A172 (cell line): ENCODE measurements at places on chromosomes 2 and 18. TPM values are rescaled to one million over a fixed set of nuclear protein-coding genes. Genes with fewer than 3 reads are reported as not detected.

Gene GNAL
- 1.6 and 3.5 TPM in 2 replicates for total RNA-seq

Gene CDK5R2
- total RNA-seq = 0.03 and 0.57 TPM in 2 replicates

Gene TEKT4
- total RNA-seq = not detected in 2 replicates

Gene DIPK1C
- total RNA-seq = 0.02 TPM in 1 of 2 replicates, not detected in the other

Gene TRIB2
- total RNA-seq = 2.0 and 8.3 TPM in 2 replicates

Gene ESPNL
- total RNA-seq = 0.29 TPM in 1 of 2 replicates, not detected in the other

Gene POTEJ
- total RNA-seq = not detected in 2 replicates

Gene GTF2A1L
- total RNA-seq = 0.62 TPM in 1 of 2 replicates, not detected in the other

GRCh38 chr2:182506606-182507005 lies 79.8 kb upstream of the PDE1A start:
- no peak for DNase-seq

DNA sequence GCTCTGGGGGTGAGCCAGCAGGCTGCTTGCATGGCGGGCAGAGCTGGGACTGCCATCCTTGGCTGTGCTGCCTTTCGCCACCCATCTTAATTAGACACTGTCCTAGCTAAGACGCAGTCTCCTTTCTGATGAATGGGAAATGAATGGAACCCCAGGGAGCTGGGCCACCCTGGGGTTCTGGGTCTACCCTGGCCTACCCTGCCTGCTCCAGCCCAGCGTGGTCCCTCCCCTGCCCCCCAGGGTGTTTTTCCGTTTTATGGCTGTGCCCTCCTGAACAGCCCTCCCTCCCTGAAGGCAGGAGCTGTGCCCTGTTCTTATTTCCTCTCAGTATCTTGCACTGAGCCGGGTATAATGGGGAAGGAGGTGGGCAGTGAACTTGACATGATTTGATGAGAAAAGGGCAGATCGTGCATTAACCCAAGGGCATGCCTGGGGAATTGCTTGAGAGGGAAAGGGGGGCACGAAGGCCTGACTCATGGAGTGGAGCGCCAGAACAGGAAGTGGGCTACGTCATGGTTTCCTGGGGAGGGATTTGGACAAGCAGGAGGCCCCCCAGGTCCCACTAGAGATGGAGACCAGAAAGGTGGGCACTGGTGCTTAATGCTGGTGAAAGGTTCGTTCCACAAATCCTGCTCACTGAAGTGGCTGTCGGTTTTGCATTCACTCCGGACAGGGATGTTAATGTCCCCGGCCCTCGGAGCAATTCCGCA lies 165.0 kb downstream of the KLHL29 start:
- DNase-seq = no peak

- no peak for DNase-seq
Measured at GRCh38 chr18:31354990-31355389, 21.6 kb upstream of the DSG4 start.

GRCh38 chr18:27645929-27646328 lies 460.8 kb upstream of the CHST9 start:
- DNase-seq = peak; percentile 20

DNA sequence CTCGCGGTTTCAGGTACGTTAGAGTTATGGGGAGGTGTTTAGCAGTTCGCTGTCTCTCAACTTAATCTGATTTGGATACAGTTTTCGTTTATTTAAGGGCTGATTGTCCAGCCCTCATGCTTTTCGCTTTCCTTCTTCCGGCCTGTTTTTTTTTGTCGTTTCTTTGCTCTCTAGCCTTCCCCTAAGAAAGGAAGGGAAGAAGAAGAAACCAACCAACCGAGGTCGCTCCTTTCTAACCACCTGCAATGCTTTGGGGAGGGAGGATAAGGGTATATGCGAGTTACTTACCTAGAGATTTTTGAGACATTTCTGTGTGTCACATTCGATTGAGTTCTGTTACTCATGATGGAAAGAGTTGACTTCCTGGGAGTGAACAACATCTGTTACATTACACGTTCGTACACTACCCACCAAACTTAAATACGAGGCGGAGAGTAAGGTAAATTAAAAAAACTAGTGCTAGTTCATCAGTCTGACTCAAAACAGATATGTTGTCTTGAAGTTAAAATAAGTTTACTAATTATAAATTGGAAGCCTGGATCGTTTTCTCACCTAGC lies 918 bp downstream of the EIF5B start:
- no peak for DNase-seq

DNA sequence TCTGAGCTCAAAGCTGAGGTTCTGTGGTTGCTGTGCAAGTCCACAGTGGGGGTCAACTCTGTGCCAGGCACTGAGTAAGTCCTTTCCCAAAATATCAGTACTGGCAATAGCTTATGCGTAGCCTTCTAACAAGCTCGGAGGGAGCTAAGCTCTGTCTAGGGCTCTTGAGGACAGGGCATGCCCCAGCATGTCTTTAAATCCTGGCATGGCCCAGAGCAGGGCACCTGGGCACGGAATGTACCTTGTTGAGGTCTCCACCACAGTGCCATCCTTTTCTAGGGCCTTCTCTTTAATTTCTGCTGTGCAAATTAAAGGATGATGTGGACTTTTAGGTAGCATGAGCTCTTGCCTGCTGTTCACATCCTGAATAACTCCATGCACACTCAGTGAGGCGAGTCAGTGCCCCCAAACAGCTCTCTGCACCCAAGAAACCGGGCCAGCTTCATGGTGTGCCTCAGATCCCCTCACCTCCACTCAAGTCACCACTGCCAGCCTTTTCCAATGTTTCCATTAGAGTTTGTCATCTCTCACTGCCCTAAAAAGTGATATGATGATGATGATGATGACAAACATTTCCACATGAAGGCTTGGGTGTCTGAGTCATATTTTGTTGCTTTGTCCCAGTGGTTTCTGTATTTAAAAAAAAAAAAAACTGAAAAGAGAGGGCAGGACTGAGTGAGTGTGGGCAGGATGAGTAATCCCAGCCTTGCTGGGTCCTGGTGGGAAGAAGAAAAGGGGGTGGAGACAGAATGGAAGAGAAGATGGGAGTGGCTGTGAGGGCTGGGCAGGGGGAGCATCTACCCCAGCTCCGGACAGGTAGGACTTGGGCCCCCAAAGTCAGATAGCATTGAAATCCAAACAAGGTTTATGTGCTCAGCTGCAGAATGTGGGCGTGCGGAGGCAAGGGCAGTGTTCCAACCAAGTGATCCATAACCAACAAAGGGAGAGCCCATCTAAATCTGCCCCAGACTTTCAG lies 78.9 kb downstream of the ZBTB7C start:
- DNase-seq = peak; percentile 88

DNA sequence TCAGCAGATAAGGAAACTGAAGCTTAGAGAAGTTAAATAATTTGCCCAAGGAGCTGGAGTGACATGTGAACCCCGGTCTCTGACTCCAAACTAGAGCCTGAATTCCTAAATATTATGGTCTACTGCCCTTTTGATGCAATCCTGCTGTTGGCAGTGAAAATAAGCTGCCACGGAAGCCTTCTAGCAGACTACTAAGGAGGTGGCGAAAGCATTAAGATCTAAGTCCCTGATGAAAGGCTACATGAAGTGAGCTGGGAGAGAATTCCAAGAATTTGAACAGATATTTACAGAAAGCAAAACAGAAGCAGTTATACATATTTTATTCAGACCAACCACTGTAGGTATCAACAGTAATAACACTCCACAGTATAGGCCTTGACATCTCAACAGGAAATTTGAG lies 28.1 kb downstream of the TRMT61B start:
- DNase-seq = no peak

DNA sequence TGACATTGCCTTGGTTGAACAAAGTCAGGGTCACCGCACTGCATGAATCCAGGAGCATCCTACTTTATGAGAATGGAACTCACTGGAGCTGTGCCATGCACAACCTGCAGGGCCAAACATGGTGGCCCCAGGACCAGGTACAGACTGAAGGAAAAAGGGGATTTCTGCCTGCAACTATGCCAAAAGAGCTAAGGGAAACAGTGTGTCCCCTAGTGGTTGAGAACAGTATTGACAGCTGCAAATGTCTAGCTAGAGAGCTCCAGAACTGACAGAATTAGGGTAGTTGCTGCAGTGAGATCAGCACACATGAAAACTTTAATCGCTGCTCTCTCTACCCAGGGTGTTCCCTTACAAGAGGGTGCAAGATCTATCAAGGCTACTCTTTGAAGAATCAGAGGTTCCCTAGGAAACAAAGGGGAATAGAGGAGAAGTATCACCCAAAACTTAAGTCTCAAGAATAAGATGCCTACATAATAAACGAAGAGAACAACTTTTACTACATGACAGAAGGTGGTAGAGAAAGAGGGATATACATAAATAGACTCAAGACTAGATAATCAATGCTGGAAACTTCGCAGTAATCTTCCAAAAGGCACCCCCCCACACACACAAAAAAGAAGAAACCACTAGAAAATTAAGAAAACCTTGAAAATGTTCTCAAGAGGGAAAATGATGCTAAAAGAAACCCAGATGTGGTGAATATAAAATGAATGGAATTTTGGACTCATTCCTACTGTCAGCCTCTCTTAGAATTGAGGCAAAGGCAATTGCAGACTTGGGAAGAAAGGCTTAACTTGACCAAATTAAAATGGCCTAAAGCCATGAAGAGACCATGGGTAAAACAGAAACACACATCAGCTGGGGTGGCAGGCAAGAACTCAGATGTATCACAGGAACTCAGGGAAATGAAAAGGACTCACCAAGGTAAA lies 43.6 kb upstream of the IHH start:
- DNase-seq = peak; percentile 53

GRCh38 chr2:238239863-238240756 lies at the start of gene HES6:
Gene HES6, minus strand, starts transcription at chr2:238240038. Its CDS starts 133 bp downstream, at chr2:238239905.
- peak; percentile 70 for DNase-seq

DNA sequence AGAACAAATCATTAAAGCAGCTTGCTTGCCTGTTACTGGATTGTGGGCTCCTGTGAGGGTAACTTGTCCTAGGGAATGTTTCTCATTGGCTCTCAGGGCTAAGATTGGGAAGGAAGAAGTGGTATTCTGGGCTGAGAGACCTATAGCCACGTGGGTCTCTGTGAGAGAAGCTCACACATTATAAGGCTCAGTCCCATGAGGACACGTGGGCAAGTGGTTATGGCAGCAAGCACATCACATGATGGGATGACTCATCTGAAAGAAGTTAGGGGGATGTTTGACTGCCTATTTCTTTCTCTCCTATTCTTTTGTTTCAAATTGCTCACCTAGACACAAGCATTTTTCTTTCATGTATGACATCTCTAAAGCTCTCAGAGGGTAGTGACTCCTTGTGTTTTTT lies 418.0 kb upstream of the ST6GAL2 start:
- DNase-seq = peak; percentile 30

- no peak for DNase-seq
Measured at GRCh38 chr2:190929919-190930318, 49.3 kb downstream of the GLS start.

DNA sequence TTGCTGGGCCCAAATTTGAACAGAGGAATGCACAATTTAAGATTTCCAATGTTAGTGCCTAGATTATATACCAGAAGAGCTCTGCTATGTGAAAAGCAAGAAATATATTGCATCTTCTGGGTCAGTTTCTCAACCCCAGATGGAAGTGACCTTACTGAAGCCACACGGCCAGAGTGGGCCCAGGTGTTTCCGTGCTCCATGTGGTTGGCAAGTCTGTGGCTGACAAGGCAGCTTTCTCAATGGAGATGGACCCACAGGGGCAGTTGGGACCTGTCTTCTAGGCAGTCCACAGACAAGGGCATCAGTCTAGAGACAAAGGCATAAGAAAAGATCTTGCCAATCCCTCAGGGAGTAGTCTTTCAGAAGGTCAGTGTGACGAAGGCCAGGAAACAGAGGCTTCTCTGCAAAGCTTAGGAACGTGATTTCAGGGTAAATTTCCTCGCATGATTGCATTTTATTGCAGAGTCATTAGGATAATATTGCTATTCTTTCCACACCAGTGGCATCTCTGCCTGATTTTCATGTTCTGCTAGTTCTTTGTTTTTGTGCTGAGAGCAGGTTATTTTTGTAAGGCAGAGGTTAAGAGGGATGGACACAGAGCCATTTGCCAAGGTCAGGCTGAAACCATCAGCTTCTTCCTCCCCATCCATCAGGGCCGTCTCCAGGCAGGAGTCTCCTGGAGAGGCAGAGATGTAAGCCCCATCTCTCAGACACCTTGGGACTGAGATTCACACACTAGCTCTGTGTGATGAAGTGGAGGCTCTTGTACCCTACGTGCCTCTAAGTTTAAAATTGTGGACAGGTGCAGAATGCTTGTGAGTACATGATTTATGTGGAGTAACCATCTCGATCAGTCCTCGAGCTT lies 202.1 kb downstream of the ANKRD30B start:
- no peak for DNase-seq

DNA sequence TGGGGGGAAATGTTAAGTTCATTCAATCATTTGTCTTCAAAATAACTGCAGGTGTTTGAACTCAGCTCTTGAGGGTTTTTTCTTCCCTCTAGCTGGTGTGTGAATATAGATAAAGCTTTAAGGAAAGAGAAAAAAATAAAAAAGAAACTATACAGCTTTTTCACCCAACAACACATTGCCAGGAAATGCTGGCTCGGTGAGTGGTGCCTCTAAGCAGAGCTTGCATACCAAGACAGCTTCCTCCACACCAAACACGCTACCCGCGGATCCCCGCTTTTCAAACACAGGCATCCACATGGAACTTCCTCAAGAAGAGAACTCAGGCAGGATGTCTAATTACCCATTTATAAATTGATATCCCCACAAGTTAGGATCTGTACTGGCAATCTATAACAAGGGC lies 69.8 kb upstream of the TANK start:
- DNase-seq = no peak

DNA sequence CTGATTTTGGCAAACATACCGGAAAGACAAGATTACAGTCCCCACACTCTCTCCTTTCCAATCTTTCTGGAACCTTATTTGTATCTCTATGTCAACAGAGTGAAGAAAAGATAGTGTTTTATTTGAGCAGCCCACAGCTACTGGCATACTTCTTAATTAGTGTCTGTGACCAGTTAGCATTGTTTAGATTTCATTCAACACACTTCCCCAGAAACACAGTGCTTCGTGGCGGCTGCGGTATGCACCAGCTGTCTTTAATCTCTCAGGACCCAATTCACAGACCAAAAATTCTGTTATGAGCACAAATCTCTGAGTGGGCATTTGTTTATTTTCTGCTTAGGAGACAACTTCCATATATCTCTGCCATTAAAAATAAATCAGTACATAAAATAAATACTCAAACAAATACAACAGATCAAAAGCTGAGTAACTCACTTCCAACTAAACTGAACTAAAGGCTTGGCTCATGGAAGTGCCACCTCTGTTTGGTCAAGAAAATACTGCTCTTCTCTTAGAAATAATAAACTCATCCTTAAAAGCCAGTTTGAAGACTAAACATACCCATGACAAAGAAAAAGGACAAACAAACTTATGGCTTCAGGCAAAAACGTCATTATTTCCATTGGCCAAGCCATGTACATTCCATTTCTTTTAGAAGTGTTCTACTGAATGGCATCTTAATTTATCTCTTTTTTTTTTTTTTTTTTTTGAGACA lies 392.4 kb downstream of the TXNL1 start:
- DNase-seq = peak; percentile 13
